ENCODE measurements at places on chromosomes 5 and 9.
A peak's percentile ranks its signal among the peaks of the same experiment; 100 is the strongest.

DNA sequence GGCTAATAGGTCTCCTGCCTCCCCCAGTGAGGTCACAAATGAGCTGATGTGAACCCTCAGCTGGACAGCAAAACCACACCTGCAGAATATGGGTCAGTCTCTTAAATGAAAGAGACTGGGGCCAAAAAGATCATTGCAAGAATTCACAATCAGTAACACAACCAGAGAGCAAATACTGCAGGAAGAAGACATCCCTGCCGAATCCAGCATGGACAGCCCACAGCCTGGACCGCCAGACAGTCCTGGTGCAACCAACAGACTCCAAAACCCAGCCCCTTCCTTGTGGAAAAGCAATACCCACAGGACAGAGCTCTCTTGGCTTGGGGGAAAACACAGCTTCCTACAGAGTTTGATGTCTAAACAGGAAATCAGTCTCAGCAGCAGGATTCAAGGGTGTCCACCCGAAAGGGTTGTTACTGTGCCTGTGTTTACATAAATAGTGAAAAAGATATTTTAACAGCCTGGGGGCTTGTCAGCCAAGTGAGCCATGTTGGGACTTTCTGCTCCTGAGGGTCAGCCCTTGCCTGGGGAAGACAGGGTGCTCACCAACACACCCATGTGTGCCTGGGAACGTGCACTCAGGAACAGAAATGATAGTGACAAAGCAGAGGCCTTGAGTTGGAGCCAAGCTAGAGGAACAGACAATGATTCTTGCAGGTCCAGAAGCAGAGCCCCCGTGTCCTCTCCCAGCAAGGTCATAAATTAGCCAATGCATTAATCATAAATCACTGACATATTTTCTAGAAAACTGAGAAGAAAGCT is 106.2 kb downstream of the SEMA5A start:
- DNase-seq: no peak

DNA sequence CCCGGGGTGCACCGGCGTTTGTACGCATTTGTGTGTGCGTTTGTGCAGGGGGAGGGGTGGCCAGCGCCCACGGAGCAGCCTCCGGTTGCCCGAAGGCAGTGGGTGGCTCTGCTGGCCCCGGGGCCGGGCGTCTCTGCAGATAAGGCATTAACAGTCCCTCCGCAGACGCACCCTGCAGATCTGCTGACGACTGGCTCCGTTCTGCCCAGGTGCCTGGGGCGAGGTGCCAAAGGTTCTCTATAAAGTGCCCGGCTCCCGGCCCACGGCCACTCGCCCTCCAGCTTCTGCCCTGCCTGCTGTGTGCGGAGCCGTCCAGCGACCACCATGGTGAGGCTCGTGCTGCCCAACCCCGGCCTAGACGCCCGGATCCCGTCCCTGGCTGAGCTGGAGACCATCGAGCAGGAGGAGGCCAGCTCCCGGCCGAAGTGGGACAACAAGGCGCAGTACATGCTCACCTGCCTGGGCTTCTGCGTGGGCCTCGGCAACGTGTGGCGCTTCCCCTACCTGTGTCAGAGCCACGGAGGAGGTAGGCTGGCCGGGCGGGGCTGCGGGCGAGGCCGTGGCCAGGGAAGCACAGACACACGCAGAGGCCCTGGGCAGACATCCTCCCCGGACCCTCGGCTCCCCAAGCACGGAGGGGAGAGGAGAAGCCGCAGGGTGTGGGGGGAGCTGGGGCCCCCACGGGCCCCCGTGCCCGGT is at the start of gene SLC6A19:
Gene SLC6A19 (plus strand): TSS at position 269 of the 699 bp plus-strand sequence. CDS start 56 bp downstream, at position 325.
- DNase-seq: no peak

DNA sequence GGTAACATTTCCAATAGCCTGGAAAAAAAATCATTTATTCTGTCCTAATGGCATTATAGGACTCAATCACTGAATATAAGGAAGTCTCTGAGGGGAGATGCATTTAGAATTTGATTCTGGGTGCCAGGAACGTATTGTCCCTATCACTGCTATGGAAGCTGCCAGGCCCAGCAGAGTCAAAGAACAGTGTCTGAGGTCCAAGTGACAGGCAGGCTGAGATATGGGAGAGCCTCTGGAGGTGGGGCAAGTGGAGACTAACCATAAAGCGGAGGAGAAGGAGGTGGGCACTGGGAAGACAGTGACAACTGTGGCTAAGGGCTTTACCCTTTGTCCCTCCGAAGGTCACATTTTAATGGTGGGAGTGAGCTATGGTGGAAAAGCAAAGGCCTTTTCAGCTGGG is 505.5 kb downstream of the CTNND2 start:
- no peak for DNase-seq

DNA sequence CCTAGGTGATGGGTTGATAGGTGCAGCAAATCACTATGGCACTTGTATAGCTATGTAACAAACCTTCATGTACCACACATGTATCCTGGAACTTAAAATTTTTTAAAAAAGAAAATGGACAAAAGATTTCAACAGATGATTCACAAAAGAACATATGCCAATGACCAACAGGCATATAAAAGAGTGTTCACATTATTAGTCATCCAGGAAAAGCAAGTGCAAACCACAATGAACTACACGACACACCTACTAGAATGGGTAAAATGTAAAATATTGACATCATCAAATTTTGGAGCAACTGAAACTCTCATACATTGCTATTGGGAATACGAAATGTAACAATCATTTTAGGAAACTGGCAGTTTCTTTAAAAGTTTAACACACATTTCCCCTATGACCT is 109.9 kb downstream of the YIPF5 start:
- DNase-seq: no peak

DNA sequence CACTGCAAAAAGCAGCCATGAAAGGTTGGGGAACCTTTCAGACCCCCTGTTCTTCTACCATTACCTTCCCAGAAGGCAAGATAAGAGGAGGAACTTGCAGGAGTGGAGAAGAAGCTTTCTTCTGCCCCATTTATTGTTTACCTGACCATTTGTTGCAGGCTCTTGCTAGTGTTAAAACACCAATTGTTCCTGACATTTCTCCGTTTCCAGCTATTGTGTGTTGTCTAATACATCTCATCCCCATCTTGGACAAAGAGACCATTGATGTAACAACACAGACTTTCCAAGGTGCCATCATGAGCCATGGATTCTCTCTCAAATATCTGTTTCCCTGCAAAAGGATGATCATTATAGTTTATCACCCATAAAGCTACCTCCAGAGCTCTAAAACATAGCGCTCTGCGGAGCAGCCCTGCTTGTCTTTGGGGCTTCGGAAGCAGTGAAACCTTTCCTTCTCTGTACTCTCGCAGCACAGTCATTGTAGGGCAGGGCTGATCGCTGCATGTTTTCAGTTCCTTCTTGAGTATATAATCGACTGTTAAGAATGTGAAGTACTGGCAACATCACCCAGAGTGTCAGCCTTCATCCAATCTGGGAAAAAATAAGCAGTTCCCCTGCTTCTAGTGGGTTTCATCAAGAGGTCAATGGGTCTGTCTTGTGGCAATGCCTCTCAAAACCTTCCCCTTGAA is 680.0 kb downstream of the SEMA5A start:
- DNase-seq: no peak

- DNase-seq: no peak
Measured at GRCh38 chr5:171795381-171795780, 9.8 kb downstream of the SMIM23 start.

DNA sequence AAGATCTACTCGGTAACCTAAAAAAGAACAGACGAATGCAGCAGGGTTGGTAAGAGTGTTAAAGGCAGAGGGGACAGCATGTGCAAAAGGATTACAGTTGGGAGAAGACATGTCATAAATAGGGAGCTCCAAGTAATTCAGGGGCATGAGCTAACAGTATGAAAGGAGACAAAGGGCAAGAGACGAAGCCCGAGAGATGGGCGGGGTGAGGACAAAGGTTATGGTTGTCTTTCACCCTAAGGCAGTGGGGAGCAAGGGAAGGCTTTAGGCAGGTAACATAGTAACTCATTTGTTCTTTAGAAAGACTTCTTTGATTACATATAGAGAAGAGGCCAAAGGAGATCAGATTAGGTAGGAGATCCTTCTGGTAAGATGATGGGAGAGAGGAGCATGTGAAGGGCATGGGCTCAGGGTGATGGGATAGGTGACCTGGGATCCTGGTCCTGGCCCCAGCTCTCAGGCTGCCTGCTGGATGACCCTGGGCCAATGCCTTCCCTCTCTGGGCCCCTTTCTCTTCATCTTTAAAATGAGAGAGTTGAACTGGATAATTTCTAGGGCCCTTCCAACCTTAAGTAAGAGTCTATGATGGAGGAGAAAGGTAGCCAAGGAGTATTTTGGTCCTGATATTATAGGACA is 19.5 kb downstream of the MORN5 start:
- no peak for DNase-seq

DNA sequence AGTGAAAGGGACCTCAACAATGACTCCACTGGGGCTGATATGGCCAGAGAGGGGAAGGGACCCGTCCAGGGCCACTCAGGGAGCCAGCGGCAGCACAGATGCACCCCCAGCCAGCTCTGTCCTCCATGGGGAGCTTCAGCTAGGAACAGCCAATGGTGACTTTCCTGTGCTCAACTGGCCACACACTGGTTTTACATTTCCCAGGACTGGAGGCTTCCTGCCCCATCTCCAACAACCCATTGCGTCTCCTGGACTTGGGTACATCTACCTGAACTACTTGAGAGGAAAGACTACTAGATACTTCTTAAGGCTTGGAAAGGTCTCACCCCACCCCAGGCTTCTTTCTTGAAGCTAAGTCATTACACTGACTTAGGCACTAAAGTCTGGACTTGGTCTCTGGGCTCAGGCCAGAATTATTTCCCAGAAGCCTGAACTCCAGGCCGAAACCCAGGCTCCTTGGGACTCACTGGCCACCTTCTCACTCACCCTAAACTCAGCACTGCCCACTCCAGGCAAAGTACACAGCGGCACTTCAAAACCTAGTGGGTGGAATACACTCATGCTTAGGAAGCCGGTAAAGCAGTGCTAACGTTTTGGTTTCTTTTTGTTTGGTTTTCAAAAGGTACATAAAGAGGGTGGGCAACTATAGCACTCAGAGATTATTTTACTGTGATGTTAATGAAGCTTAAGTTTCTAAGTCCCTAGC is 1.5 kb downstream of the IGFBPL1 start:
- no peak for DNase-seq

DNA sequence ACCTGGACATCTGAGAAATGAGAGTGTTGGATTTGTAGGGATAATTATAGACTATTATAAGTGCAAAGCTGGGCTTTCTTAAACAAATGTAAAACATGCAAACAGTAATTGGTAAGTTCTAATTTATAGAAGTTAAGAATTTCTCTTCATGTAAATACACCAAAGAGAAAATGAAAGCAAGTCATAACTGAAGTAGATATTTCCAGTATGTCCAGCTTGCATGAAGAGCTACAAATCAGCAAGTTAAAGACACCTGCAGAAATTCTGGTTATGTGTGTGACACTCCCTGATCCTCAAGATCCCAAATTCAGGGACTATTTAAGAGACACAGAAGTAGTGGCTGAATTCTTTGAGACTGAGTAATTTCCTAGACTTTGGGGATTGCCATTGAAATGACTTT is 308.9 kb downstream of the TLE4 start:
- no peak for DNase-seq

- no peak for DNase-seq
Measured at GRCh38 chr5:80619086-80619485, 35.4 kb upstream of the MSH3 start.

DNA sequence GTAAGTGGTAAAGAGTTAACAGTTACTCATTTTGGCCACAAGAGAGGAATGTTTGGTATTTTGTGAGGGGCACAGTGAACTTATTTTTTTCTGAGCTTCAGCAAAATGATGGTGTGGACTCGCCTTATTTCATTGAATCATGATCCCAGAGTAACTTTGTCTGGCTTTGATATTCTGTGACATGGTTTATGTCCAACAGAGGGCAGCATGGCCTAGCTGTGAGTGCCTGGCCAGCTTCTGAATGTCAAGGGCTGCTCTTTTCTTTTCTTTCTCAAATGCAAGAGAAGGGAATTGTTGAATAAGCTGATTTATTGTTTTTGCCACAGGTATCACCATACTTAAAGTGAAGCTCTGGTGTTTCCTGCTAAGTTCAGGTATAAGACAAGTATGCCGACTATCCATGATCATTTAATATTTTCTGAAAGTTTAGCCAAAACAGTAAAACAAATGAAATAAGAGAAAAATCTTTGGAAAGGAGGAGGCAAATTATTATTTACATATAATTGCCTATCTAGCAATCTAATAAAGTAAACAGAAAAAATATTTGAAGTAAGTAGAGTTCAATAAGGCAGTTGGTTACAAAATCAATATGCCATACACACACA is 31.7 kb downstream of the MRPL22 start:
- DNase-seq: peak; percentile 24

GRCh38 chr5:175854231-175855040 is 16.9 kb upstream of the CPLX2 start:
- DNase-seq: no peak

GRCh38 chr5:145479857-145480256 is 355.3 kb downstream of the PRELID2 start:
- no peak for DNase-seq

DNA sequence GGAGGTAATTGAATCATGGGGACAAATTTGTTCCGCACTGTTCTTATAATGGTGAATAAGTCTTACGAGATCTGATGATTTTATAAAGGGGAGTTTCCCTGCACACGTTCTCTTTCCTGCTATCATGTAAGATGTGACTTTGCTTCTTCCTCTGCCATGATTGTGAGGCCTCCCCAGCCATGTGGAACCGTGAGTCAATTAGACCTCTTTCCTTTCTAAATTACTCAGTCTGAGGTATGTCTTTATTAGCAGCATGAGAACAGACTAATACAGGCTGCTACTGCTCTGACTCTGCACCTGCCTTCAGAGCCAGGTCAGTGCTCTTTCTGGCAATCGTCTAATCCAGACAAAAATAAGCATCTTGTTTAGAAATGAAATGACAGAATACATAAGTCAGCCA is 479.2 kb upstream of the TUSC1 start:
- no peak for DNase-seq

DNA sequence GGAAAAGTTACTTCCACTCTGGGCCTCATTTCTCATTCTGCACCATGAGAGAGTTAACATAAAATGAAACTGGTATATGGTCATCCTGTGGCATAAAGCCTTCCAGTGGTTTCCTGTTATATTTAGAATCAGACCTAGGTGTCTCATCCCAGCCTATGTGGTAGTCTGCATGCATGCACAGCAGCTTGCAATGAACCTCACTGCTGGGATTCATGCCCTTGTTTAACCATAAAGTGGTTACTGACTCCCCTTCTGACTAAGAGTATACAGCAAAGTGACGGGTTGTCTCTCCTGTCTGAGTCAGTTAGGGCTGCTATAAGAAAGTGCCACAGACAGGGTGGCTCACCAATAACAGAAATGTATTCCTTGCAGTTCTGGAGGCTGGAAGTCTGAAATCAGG is 14.7 kb upstream of the TDRD7 start:
- no peak for DNase-seq
